ENCODE measurements at places on chromosomes 5 and 9.

DNA sequence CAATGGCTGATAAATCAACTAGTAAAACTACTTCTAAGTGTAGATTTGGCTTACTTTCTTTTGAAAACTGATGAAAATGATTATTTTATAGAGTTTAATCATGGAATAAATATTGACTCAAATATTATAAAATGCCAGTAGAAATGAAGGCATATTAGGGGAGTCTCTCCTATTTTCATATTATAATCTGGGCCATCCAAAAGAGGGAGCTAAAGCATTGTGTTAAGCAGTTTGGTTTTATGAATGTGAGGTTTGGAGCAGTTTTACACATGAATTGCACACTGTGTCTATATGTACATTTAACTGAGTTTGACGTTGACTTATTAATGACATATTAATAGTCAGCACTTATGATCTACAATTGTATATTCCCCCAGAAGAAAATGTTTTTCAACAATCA, 17.4 kb downstream of the CDH9 start:
- no peak for DNase-seq

GRCh38 chr5:434443-435146, 8.4 kb upstream of the EXOC3 start:
- no peak for DNase-seq

GRCh38 chr5:132754111-132754510, 6.9 kb downstream of the CCNI2 start:
- DNase-seq: no peak

GRCh38 chr5:53339962-53340540, 140.4 kb upstream of the FST start:
- no peak for DNase-seq

- DNase-seq: peak; percentile 26
These were observed 74.7 kb upstream of the SPIN1 start for GRCh38 chr9:88313364-88314220.

GRCh38 chr9:3027210-3027609, 183.3 kb upstream of the PUM3 start:
- DNase-seq: no peak

DNA sequence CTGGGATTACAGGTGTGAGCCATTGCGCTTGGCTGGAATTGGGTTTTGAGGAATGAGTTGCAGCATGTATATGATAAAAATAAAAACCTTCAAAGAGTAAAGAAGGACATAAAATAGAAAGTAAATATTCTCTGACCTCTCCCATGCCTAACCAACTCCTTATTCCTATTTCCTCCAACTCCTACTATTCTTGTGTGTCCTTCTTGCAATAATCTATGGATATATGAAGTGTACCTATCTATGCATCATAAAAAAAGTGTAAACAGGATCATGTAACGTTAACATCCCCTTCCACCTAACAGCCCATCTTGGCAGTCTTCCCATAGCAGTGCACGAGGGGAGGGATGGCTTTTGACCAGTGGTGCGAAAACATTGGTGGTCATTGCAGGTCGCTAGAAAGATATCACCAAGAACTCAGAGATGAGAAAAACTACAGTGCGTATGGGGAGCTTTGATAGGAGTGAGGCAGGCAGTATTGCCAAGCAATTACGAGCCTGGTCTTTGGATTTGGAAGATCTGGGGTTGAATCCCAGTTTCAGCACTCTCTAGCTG, 69.9 kb downstream of the PPARGC1B start:
- no peak for DNase-seq

- DNase-seq: no peak
These were observed 100.7 kb downstream of the CACNA1B start for GRCh38 chr9:137978262-137978714.

DNA sequence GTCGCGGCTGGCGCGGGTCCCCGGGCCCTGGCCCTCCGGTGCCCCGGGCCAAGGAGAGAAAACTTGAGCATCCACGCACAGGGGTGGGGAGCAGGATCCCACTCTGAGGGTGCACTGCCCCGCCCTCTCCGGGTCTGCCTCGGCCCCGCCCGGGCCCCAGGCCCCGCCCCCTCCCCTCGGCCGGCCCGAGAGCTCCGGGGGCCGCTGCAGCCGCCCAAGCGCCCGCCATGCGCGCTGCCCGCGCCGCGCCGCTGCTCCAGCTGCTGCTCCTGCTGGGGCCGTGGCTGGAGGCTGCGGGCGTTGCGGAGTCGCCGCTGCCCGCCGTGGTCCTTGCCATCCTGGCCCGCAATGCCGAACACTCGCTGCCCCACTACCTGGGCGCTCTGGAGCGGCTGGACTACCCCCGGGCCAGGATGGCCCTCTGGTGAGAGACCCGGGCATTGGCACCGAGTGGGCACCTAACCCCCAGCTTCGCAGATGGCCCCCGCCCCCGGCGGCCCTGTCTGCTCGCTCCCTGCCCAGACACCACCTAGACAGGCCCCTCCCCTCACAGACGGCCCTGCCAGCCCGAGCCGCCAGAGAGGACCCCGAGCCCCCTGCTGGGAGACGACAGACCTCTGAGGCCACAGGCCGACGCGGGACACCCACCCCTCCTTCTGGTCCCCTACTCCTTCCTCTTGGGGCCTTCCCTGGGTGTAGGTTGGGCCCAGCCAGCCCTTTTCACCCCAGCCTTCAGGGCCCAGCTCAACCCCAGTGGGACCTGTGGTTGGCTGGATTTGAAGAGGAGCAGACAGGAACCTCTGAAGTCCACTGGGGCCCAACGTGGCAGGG, at the start of gene CERCAM:
Gene CERCAM, plus strand, starts transcription at position 207 of the 831 bp plus-strand sequence. Its CDS starts 21 bp downstream, at position 228.
- DNase-seq: peak; percentile 38

DNA sequence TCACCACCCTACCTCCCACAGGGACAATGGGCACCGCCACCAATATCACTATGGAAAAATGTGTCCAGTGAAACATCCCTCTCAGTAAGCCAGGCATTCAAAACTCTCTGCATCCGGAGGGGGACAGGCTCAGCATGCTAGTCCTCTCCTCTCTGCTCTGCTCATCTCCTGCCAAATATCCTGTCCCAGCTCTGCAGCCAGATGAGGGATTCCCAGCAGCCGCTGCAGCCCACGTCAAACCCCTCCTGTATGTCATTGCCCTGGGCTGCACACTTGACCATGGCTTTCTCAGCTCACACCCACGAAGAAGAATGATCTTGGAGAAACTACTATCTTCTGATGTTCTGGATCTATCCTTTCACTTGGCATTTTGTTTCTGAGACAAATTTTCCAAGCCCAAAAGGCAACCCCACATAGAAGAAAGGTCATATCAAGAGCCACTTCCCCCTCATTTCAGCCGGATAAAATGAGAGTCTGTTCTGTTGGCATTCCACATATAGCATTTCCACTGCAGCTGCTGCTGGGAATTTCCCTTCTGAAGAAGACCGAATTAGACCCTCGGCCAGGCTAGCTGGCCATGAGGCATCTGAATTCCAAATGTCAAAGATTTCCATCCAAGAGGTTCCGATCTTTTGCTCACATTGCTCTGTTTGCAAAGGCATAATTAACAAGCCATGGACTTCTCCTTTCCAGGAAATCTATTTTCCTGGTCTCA, 338.0 kb downstream of the ACTL7B start:
- no peak for DNase-seq

DNA sequence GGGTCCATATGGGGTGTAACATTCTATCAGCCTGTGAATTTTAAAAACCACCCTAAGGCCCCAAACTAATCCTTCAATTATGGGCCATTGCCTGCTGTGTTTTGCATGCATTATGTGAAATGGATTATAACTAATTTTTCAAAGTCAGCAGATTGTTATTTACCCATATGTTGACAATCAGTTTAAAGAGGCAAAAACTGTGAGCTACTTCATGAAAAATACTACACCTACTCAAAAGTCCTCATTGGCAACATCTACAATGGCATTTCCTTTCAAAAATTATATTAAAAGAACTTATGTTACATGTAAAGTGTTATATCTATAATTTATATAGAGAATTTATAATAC, 49.0 kb upstream of the KIF2A start:
- DNase-seq: no peak

DNA sequence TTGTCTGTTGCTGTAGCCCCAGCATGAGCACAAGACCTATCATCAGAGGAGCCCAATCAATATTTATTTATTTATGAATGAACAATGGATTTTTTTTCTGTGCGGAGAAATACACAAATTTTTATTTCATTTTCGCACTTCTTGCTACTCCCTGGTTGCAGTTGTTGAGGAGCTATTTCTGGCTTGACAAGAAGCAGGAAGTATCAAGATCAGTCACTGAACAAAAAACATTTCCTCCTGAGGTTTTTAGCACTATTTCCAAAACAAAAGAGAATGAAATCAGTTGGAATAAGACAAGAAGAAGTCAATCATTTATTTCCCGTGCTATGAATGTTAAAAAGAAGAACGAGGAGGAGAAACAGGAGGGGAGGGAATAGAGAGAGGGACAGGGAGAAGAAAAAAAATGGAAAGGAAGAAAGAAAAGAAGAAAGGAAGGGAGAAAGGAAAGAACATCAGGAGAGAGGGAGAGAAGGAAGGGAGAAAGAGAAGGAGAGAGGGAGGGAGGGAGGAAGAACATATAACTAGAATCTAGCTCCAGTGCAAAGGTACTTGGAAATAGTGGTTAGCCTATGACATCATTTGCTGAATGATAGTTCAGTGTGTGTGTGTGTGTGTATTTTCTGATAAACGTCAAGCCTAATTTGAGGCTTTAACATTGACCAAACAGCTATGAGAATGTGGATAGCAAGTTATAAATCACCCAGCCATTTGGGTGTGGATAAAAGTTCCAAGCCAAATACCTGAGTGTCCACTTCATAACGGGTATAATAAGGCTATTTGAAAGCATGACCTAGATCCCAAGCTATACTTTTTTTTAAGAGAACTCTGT, 586.0 kb downstream of the EBF1 start:
- DNase-seq: no peak

GRCh38 chr9:117233016-117233415, 181.8 kb downstream of the ASTN2 start:
- DNase-seq: no peak

GRCh38 chr9:92722386-92723298, 42.0 kb downstream of the BICD2 start:
- DNase-seq: no peak

- no peak for DNase-seq
These were observed 33.0 kb downstream of the MACIR start for GRCh38 chr5:103291606-103292005.

DNA sequence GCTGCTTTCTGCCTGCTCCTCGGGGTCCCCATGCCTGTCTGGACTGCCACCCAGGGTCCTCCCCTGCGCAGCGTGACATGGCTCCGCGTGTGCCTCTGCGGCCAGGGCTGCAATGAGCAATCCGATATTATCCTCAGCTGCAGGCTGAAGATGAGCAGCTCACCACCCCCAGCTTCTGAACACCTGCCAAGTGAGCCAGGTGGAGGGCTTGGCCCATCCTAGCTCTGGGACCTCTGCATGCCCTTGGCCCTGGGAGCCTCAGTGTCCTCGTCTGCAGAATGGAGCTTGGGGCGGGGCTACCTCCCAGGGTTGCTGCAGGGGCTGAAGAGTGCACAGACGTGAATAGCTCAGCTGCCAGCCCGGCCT, 4.1 kb upstream of the MYMK start:
- DNase-seq: no peak
